ENCODE measurements at places on chromosomes 12 and 14. TPM values are rescaled to one million over a fixed set of nuclear protein-coding genes. Genes with fewer than 3 reads are reported as not detected.

DNA sequence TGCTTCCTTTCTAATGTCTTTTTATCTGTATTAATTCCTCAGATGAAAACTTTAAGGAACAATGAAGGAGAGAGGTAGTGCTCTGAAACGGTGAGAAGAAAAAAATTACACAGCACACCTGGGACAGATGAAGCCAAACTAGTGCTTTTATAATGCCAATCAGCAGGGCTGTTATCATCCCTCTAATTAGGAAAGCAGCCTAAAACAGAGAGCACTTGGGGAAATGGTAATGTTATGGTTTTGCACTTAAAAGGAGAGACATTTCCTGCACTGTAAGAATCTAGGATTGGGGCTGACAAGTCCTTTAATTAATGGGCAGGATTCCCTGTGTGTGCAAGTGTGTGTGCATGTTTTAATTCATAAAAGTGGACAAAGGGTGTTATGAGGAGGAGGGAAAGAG lies 4.8 kb upstream of the LMO3 start:
- DNase-seq: no peak

- DNase-seq: peak; percentile 85
Observed at GRCh38 chr14:91177073-91178034, 63.5 kb downstream of the DGLUCY start.

GRCh38 chr12:122079033-122079531 lies 526 bp downstream of the MLXIP start:
- peak; percentile 85 for DNase-seq

The SDSL gene
- total RNA-seq: 5.5 TPM

- no peak for DNase-seq
Observed at GRCh38 chr12:49017891-49018260, 700 bp downstream of the PRKAG1 start.

The DIO3 gene
- total RNA-seq: 6.1 TPM

- DNase-seq: no peak
Observed at GRCh38 chr14:65496178-65496993, 83.9 kb downstream of the FUT8 start.

The TNS2 gene
- 139 TPM for total RNA-seq

GRCh38 chr14:54058505-54058904 lies 101.9 kb upstream of the BMP4 start:
- DNase-seq: no peak

The ETV6 gene
- 65.7 TPM for total RNA-seq

The KERA gene
- not detected for total RNA-seq

GRCh38 chr14:35331605-35332516 lies 39.7 kb downstream of the PSMA6 start:
- no peak for DNase-seq

DNA sequence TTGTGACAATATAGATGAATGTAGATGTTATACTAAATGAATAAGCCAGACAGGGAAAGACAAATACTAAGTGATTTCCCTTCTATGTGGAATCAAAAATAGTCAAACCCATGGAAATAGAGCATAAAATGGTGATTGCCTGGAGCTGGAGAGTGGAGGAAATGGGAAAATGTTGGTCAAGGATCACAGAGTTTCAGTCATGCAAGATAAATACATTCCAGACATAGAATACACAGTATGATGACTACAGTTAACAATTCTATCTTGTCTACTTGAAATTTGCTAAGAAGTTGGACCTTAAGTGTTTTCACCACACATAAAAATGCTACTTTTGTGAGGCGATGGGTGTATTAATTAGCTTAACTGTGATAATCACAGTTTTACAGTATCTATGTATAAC lies 1182.7 kb downstream of the AACS start:
- DNase-seq: no peak

- DNase-seq: no peak
Observed at GRCh38 chr14:101009531-101009930, 106.0 kb upstream of the RTL1 start.

The ZDHHC17 gene
- 32.8 TPM for total RNA-seq

The LBHD2 gene
- total RNA-seq: not detected

- no peak for DNase-seq
Observed at GRCh38 chr12:42446761-42447160, 120.8 kb downstream of the PPHLN1 start.

The GLT8D2 gene
- total RNA-seq: 12.4 TPM

DNA sequence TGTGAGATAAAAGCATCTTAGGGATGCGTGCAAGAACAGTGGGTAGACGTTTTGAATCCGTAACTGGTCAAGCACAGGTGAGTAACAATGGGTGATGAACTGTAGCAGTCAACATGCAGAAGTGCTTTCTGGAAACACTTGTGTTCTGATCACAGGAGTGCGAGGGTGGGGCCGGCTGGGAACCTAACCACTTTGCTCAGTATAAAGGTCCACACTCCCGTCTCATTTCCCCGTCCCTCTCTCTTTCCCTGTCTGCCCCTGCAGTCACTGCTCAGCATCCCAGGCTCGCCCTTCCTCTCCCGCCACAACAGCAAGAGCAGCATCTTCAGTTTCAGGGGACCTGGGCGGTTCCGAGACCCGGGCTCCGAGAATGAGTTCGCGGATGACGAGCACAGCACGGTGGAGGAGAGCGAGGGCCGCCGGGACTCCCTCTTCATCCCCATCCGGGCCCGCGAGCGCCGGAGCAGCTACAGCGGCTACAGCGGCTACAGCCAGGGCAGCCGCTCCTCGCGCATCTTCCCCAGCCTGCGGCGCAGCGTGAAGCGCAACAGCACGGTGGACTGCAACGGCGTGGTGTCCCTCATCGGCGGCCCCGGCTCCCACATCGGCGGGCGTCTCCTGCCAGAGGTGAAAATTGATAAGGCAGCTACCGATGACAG lies 127.1 kb downstream of the FIGNL2 start:
- DNase-seq: peak; percentile 82

DNA sequence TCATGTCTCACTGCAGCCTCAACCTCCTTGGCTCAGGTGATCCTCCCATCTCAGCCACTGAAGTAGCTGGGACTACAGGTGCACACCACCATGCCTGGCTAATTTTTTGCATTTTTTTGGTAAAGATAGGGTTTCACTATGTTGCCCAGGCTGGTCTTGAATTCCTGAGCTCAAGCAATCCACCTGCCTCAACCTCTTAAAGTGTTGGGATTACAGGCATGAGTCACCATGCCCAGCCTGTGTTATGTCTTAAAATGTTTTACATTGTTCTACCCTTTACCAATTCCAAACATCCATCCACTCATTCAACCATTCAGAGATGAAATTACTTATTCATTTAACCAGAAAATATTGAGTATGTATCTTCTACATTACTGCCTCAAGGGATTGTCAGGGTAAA lies 111.6 kb upstream of the BTG1 start:
- DNase-seq: no peak

GRCh38 chr12:9757433-9758025 lies 3.2 kb downstream of the CD69 start:
- DNase-seq: no peak

GRCh38 chr14:21993070-21993469 lies 319.5 kb upstream of the OR4E1 start:
- DNase-seq: no peak

GRCh38 chr14:51650716-51651387 lies 858 bp upstream of the FRMD6 start:
- DNase-seq: no peak

GRCh38 chr12:29990971-29991370 lies 207.2 kb upstream of the TMTC1 start:
- no peak for DNase-seq

DNA sequence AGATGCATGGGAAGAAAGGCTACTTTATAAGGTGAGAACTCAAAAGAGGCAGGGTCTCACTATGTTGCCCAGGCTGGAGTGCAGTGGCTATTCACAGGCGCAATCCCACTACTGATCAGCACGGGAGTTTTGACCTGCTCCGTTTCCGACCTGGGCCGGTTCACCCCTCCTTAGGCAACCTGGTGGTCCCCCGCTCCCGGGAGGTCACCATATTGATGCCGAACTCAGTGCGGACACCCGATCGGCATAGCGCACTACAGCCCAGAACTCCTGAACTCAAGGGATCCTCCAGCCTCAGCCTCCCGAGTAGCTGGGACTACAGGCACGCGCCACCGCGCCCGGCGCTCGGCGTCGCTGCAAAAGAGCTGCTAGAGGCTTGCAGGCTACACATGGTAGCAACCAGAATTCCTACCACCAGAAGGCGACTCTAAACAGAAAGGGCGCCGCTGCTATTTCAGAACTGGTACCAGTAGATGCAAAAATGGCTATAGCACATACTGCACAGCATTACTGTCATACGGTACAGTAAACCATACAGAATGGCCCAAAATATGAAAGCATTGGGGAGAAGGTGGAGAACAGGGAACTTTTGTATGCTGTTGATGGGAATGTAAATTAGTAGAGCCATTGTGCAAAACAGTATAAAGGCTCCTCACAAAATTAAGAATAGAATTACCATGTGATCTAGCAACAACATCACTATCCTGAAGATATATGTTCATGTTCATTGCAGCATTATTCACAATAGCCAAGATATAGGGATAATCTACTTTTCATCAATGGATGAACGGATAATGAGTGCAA lies 1.2 kb upstream of the NEMF start:
- DNase-seq: peak; percentile 86

DNA sequence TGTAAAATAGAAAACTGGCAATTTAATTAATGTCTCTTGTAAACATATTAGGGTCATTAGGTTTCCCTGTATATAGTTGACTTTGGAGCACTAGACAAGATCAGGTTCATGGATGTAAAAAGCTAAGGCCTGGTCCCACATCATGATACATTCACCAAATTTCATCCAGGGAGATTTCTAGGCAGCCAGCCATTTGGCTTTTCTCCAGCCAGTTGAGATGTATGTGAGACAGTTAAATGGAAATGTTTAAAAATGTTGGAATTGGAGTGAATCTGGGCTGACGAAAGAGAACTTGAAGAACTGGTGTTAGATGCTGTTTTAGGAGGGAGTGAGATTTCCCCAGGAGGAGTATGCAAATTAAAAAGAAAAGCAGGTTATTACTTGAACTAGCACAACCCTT lies 41.8 kb upstream of the CLEC14A start:
- no peak for DNase-seq

The ERP27 gene
- 1.0 TPM for total RNA-seq
